Muscle of leg (tissue), 16 donors: ENCODE measurements at places on chromosomes 2 and 18.
A peak's percentile ranks its signal among the peaks of the same experiment; 100 is the strongest.

DNA sequence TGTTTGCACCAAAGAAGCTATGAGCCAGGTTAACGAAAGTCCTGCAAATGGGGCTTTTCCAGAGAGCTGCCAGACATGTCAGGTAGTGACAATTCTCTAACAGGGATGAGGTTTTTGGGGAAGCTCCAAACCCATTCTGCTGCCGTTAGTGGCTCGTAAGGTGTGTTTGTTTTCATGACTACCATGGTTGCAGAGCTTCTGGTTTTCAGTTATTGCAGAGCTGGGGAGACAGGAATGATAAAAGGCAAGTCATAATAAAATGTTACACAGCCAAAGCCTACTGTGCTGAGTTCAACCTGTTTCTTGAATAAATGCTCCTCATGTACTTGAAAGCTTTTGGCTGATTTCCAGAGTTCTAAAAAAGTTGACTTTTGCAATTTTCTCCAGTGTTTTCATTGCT is 209.2 kb upstream of the STK17B start:
- DNase-seq, result peak; percentile 25

GRCh38 chr2:190863946-190864345 is 16.7 kb upstream of the GLS start:
- DNase-seq, result peak; percentile 59

DNA sequence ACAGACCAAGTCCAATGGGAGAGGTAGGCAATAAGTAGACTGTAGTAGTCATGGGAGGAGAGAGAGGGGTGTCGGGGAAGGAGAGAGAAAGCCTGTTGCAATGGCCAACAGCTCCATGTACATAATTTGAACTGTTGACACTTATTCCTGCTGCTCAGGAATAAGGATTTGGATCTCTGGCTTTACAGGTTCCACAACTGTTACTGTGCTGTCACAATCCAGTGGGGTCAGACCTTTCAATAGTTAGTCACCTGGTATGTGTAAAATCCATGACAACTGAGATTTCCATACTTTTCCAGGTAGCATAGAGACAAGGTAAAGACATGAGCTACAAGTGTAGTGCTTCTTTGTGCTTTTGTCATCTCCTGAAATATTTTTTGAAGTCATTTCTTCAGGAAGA is 47.5 kb upstream of the RIOK3 start:
- no peak for DNase-seq

- no peak for DNase-seq
Observed at GRCh38 chr2:134217351-134217750, 36.5 kb upstream of the MGAT5 start.
